C1 segment of cervical spinal cord (tissue), 14 donors: ENCODE measurements at places on chromosomes 5 and 9.

DNA sequence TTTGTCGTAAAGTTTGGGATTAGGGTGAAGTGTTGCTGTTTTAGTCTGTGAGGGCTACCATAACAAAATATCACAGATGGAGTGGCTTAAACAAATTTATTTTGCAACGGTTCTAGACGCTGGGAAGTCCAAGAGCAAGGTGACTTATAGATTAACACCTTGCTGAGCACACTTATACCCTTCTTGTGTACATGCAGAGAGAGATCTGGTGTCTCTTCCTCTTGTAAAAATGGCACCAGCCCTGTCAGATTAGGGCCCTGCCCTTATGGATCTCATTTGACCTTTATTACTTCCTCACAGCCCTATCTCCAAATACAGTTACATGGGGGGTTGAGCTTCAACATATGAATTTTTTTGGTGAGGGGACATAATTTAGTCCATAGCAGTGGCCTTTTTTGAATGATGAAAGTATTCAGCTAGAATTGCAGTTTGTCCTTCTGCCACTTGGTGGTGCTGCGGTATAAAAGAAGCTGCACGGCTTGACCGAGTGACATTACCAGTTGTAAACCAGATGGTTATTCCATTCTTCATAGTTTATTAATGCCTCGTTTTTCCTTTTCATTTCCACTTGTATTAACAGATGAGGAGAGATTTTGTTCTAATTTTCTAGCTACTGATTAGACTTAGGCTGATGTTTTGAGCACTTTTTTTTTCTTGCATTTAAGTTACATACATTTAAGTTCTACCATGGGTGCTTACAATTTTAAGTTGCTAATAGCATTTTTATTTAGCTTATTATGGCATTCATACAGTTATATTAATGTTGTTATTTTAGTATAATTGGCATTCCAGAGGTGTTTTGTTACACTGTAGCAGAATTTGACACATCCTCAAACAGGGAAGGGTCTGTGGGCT, 19.4 kb downstream of the DCP2 start:
- peak; percentile 56 for DNase-seq

- DNase-seq = no peak
Measured at GRCh38 chr9:73327149-73327548, 175.5 kb downstream of the ANXA1 start.

DNA sequence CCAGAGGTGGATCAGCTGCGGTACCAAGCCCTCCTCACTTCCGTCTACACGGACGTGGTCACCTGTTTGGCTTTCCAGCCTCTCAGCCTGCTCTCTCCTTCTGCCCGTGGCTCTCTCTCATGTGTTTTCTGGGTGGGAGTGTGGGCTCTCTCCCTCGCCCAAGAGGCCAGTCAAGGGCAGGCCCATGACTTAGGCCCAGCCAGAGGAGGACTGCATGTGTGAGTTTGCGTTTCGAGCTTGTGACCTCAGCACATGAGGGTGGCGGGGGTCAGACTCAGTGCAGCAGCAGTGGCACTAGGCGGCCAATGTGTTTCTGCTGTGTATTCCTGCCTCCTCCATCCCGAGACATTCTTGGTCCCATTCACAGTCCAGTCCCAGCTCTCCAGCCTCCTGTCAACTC, 82.5 kb upstream of the SMIM23 start:
- no peak for DNase-seq

- DNase-seq = no peak
Measured at GRCh38 chr9:98774746-98775145, 21.6 kb downstream of the ANKS6 start.

DNA sequence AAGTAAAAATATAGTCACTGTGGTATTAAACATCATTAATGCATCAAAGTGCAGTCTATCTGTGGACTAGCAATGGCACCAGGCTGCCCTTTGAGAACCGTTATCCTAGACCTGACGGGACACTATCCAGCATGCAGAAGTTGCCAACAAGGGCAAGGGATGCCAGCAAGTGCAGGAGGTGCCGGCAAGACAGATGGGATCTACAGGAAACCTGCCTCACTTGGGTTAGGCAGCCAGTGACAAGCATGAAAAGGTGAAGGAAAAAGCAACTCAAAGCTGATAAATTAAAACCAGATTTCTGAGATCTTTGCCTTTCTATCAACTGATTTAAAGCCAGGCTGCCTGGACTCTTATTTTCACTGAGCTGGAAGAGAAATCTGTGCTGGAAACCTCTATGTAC, 315.2 kb upstream of the PDE4D start:
- no peak for DNase-seq

GRCh38 chr5:74361406-74362358, 278.8 kb downstream of the ENC1 start:
- no peak for DNase-seq

DNA sequence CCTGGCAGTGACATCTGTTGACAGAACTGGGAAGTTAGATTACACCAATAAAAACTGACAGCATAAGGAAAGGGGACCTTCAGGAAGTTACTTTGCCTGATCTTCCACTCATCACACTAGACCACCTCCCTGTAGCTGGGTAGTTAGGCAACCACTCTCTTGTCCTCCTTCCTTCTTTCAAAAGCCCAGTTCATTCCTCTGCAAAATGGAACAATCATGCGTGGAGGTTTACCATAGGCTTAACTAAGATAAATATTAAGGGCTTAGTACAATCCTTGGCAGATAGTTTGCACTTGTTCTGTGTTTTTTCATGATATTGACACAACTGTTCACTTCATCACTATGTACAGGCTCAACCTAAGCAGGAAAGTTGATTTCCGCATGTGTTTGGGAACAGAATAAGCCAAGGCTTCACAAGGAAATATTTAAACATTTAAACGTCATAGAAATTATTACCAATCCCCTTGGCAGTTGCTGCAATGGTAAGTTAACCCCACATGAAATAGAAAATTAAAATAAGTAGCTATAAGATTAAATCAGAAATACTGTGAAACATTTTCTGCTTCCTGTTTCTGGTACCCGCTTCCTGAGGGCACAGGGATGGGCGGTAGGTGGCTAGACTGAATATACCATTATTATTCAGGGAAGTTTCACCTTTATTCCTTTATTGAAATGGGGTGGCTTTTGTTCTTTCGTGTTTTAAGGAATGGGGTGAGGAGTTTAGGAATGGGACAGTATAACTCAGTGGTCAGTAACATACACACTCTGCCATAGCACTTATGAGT, 9.9 kb upstream of the PTGER4 start:
- DNase-seq = no peak

- DNase-seq = no peak
Measured at GRCh38 chr5:125549322-125549911, 803.0 kb upstream of the ZNF608 start.

- no peak for DNase-seq
Measured at GRCh38 chr5:108481355-108481931, 99.5 kb upstream of the FBXL17 start.

- DNase-seq = peak; percentile 68
Measured at GRCh38 chr9:21395778-21396717, 10.8 kb upstream of the IFNA2 start.

- no peak for DNase-seq
Measured at GRCh38 chr9:121075251-121076036, 689 bp downstream of the CNTRL start.

DNA sequence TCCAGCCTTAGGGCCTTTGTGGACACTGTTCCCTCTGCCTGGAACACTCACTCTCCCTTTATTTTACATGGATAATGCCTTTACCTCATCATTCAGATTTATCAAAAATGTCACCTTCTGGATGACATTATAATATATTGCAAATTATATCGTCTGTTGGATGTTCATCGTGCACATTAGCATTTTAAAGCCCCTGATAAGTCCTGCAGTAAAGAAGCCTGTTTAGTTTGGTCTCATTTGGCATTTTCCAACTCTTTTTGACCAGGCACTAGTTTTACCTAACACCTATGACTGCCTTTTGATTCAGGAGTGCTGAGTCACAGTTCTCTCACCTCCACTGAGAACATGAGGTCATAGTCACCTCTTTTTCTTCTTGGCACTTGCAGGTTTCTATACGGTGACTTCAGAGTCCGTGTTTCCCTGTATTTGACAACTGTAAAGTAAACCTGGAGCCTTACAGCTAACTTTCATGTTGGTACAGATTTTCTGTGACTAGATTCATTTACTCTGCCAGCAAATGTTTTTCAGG, 57.7 kb upstream of the STC2 start:
- no peak for DNase-seq

DNA sequence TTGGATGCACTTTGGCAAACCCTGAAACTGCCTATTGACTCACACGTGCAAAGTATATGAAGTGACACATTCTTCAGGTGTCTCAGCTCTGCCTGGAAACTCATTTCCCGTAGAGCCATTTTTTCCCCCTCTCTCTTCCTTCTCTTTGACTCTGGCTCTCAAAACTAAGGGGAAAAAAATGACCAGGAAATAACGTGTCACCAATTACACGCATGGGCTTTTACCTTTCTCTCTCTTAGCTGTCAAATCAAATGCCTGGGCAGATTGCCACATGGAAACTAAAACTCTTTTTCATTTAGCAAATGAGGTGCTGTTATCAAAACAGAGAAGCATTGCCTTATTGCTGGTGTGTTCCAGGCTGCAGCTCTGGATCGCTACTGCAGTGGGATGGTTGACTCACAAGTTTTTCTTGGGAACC, 18.3 kb upstream of the IFNK start:
- DNase-seq = no peak

DNA sequence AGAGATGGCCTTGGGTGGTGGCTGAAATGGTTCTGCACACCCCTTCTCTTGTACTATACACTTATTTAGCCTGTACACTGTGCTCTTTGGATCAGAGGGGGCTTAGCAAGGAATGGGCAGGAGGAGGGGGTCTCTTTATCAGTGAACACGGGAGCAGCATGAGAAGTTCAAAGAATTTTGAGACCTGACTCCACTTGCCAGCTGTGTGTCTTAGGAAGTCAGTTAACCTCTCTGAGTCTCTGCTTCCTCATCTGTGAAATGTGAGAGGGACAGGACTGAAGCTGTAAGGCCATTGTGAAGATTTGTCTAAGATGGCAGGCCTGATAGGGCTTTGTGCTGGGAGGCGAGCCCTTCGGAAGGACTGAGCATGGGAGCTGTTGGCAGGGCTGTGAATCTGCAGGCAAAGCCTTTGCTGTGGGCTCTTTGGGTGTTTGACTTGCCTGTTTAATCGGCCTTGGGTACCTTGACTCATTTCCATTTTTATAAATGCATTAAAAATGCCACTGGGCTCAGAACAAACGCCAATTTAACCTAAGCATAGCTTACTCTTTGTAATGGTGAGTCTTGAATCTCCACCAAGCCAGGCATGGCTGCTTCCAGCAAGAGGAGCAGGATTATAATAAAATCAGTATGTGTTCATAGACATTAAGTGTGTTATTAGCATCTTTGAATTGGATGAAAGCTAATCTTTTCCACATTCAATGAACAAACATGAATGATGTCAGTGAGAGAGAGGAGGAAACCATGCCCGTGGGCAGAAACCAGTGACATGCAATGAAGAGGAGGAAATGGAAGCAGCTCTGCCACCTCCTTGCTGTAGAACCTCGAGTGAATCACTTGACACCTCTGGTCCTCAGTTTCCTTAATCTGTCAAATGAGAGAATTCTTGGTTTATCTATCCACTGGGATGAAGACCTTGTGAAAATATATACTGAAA, 89.4 kb downstream of the MACROH2A1 start:
- no peak for DNase-seq

DNA sequence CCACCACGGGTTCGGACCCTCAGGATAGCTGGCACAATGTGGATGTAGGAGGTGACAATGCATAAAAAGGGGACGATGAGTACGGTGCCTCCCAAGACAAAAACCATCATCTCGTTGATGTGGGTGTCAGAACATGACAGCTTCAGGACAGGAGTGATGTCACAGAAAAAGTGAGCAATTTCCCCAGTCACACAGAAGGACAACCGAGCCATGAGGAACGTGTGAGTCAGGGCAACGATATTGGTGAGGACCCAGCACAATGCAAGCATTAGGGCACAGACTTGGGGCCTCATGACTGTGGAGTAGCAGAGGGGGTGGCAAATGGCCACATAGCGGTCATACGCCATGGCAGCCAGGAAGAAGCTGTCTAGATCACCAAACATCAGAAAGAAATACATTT, 491 bp downstream of the OR1N1 start:
- DNase-seq = no peak

DNA sequence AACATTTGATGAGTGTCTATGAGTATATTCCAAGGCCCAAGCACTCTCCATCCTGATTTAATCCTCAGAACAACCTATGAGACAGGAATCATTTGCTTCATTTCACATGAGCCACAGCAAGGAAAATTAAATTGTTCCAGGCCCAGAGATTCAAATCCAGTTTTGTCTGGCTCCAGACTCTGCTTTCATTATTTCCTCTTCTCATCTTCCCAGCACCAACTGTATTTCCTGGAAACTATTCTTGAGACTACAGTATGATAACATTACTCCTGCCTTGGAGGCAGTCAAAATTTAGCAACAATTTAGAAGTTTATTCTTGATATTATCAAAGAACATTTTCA, 194.5 kb downstream of the ZNF608 start:
- DNase-seq = no peak

DNA sequence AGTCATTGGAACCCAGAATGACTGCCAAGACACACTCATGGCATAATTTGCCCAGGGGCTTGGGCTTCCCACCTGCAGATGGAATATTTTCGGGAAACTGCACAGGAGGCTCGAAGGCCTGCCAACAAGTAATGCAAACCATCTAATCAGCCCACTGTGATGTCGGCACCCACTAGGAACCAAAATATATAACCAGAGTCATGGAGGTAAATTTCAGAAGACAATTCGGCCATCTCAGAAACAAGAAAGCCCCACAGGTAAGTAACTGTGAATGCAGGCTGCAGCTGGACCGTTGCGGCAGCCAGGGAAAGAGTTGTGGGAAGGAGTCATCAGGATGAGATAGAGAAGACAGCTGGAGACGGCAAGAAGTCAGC, 264.4 kb downstream of the SYK start:
- DNase-seq = no peak

GRCh38 chr9:135490166-135490870, 10.2 kb upstream of the MRPS2 start:
- no peak for DNase-seq

DNA sequence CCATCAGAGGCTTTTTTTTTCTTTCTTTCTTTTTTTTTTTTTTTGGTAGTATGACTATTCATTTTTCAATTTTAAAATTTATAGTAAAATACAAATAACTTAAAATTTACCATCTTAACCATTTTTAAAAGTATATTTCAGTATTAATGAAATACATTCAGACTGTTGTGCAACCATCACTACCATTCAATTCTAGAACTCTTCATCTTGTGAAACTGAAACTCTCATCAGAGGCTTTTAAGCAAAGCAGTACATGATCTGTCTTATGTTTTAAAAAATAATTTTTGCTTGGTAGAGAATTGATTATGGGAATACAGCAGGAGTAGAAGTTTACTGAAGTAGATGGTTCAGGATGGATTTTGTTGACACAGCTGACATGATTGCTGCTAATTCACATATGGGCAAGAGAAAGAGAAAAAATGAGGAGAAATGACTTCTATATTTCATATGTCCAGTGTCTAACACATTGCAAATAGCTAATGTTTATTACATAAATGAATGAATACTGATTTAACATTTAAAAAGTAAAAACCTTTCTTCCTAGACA, 13.4 kb downstream of the ELOVL7 start:
- DNase-seq = no peak

DNA sequence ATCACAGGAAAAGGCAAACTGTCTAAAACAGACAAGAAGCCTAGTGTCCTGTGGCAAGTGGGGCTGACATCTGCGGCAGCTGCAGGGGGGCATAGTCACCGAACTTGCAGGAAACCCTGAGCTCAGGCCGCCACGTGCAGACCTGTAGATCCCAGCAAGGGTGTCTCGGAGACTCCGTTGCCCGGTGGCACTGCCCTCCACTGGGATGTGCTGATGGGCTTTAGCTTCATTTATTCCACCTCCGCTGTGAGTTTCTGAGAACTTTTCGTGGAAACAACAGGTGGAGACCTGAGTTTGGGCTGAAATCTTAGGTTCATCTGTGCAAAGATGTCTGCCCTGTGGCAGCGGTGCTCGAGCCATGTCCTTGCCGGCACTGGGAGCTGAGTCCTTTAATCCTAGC, 22.1 kb downstream of the CEP72 start:
- DNase-seq = no peak
